ENCODE measurements at places on chromosomes 5 and 9.

- DNase-seq: no peak
Observed at GRCh38 chr5:153831973-153832372, 206.7 kb downstream of the FAM114A2 start.

DNA sequence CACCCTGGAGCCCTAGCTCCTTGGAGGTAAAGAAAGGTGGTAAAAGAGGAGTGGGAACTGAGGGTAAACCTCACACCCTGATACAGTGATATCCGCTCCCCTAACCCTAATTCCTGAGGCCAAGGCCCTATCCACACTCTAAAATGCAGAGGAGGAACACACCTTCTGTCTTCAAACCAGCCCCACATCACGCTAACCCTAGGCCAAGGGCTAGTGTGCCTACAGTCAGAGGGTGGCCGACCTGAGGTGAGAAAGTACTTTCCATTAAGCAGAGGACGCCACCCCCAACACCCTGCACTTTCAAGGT lies 590 bp downstream of the HDAC3 start:
- no peak for DNase-seq

DNA sequence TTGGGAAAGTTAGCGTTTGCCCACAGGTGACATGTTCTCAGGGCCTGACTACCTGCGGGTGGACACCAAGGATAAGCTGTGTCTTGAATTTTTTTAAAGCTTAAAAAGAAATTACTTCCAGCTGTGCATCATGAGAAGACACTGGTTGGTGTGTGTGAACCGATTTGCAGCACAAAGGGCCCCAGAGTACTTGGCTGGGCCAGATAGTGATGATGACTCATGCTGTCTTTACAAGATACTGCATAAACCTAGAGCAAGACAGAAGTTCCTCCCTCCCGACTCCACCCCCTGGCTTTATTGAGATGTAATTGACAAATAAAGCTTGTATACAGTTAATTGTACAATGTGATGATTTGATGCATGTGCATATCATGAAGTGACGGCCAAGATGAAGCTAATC lies 212.8 kb downstream of the NXNL2 start:
- DNase-seq: no peak

- no peak for DNase-seq
Observed at GRCh38 chr5:61467766-61468482, 135.9 kb downstream of the ZSWIM6 start.

GRCh38 chr5:167514461-167514860 lies 777.0 kb upstream of the WWC1 start:
- DNase-seq: no peak

DNA sequence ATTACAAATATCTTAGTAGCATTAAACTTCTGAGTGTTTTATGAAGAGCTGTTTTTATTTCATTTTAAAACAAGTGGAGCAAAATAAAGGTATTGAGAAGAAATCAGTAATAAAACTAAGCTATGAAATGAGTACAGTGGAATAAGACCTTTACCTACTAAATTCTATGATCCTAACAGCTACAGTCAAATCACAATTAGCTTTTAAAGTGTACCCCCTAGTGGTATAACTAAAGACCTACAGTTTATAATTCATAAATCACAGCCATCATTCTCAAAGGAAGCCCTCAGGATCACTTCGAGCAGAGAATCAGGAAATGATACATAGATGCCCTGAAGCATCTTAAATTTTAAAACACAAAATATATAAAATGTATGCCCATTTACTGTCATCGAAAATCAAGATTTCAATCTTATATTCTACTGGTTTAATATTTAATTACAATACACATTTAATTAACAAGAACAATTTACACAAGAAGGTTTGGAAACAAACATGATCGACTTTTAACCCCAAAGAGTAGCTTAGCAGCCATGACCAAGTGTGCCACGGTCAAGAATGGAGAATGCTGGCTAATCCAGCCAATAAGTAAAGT lies 12.3 kb downstream of the CCNH start:
- no peak for DNase-seq

GRCh38 chr5:114434396-114435219 lies 72.7 kb downstream of the KCNN2 start:
- no peak for DNase-seq

DNA sequence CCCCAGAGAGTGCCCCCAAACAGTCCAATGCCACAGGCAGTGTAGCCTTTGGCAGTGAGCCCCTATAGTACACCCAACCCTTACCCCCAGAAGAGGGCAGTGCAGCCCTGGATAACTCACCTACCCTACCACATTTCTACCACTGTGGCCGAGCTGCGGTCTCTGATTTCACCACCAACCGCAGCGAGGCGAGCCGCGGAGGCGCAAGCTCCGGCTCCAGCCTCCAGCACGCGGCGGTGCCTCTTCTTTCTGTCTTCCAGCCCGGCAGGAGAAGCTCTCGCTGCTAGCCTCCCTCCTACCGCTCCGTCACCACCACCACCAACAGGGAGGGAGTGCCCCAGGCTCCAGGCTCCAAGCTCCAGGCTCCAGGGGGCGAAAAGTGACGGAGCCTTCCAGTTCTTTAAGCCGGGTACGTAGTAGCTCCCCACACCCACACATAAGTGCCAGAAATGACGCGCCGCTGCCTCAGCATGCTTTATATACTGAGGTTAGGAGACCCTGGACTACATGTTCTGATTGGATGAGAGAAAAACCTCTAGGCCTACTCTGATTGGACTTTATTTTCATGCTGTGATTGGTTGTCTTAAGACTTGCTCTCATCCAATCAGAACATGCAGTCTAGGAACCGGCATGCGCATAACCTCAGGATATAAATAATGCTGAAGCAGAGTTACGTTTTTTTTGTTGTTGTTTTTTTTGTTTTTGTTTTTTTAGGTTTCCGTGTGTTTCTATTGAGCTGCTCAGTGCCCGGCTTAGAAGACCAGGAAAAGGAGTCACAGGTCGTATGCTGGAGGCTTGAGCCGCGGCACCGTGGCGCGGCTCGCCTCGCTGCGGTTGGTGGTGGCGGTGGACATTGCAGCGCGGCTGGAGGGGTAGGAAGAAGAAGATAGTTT lies at the start of gene PCAT7:
Gene PCAT7, plus strand, starts transcription at position 645 of the 893 bp plus-strand sequence.
- no peak for DNase-seq

GRCh38 chr5:168916852-168917251 lies 337.7 kb upstream of the PANK3 start:
- DNase-seq: no peak

DNA sequence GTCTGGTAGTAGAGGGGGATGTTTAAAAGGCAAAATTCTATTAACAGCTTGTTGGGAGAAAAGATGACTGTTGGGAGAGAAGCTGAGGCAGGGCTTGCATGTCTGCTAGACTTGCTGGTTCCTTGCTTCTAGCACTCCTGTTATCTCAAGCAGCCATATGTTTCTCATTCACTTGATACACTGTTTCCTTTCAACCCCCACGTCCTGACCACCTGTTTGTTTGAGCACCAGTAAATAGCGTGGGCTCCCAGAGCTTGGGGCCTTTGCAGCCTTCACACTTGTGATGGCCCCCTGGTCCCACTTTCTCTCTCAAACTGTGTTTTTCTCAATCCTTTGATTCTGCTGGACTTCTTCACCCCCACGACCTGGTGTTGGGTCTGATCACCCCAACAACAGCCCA lies 111.7 kb upstream of the TMEM161B start:
- no peak for DNase-seq

- no peak for DNase-seq
Observed at GRCh38 chr9:19490269-19490668, 81.5 kb downstream of the ACER2 start.

DNA sequence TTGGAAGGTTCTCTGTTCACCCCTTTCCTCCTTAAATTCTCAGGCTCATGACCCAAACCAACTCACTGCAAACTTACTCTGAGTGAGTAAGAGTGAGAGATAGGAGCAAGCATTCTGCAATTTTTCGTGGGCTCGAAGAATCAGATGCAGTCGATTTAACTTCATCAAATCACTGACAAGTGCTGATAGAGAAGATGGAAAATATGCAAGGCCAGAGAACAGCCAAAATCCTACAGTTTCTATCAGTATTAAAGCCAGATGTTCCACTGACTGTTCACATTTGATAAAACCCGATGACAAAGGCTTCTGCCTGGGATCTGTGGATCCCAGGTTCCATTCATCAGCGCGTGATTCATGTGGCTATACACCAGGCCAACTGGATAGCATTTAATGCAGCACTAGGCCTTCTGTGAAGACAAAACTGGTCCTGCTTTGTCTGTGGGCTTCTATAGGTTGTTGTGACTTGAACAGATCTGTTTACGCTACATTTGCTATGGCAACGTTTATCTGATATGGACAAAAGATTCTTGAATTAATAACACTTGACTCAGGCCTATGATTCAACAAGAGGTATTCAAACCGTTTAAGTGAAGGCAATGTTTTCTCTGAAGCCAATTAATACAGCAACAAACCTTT lies 251.2 kb downstream of the NFIB start:
- DNase-seq: no peak

GRCh38 chr5:174606646-174607045 lies 117.7 kb upstream of the MSX2 start:
- no peak for DNase-seq

- DNase-seq: no peak
Observed at GRCh38 chr5:16413166-16413860, 52.3 kb downstream of the ZNF622 start.

- DNase-seq: no peak
Observed at GRCh38 chr5:61342071-61342501, 10.0 kb downstream of the ZSWIM6 start.

GRCh38 chr9:113183956-113184488 lies 33.2 kb downstream of the SLC31A2 start:
- DNase-seq: no peak

DNA sequence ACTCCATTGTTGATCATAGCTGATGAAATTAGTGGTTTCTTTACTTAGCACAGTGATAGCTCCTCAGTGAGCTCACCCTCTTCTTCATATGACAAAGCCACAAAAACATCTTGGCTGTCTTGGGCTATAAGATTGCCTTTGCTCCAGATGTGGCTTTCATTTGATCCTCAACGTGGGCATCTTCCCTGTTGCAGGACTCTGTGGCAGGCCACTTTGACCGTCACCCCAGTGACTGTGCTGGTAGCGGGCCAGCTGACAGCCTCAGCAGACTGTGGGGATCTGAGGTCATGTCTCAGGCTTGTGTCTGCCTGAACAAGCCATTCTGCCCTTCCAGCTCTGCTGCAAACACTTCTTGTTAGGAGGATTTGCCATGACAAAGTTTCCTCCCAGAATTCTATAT lies 422.2 kb downstream of the NR2F1-AS1 start:
- no peak for DNase-seq

- no peak for DNase-seq
Observed at GRCh38 chr9:126674365-126675146, 60.8 kb downstream of the LMX1B start.

DNA sequence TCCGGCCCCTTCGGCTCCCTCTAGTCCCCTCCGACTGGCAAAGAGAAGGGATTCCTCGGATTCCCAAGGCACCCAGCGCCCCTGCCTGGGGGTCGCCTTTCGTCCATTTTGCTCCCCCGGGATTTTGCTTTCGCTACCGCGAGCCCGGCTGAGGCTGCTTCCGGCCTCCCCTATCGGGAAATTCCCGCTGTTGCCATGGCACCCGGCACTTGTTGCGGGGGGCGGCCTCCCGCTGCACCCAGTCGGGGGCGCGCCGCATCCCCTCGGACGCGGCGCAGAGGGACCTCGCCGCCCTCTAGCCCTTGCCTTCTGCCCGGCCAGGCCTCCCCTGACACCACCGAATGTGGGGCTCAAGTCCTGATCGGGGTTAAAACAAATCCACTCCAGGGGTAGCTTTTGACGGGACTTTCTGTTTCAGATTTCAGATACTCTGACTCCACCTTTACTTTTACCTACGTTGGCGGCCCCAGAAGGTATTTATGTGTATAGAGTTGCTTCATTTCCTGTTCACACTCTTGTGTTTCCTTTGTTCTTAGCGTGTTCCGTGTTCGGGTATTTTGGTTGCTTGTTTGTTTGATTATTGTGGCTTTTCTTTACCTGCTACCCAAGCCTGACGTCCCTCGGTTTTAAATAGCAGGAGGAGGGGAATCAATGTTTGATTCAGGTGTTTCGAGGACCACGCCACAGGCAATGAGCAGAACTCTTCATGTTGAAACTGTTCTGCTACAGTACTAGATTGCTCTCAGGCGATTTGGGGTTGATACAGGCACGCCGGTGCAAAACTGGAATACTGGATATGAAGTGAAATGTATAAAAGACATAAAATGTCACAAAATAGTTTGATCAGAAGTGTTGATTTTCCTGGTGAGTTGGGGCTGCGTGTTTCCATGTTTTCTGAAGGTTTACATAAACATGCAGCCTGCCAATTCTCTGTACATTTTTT lies 1.5 kb downstream of the PARP8 start:
- DNase-seq: peak; percentile 56

DNA sequence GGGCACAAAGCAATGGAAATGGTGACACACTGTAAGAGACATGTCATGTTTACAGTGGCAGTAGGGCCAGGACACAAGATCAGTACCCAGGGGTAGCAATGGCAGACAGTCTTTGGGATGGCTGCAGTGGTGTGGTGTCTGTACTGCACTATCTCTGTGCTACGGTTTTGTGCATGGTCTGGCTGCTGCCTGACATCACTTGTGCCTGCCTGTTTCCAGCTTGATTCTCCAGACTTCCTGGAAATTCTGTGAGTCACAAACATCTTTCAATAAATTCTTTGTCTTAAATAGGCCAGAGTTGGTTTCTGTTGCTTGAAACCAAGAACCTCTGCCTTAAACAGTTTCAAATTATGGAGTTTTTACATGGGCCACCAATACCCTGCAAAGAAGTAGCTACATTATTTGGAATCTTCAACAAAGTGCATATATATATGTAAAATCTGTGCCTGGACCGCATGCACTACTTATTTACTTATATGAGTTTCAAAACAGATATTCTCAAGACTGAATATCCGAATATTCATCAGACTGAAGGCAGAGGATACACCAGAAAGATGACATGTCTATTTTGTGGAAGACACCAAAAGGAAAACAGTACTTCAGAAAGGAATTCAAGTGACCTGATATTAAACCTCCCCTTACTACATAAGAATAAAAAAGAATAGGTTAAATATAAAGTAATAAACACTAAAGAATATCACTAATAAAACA lies 188.1 kb downstream of the RFX3 start:
- no peak for DNase-seq

- DNase-seq: no peak
Observed at GRCh38 chr5:85488295-85488694, 1103.6 kb upstream of the EDIL3 start.

- DNase-seq: no peak
Observed at GRCh38 chr9:109242741-109243140, 75.7 kb upstream of the FRRS1L start.

GRCh38 chr9:25121811-25122210 lies 556.4 kb downstream of the TUSC1 start:
- no peak for DNase-seq

- no peak for DNase-seq
Observed at GRCh38 chr5:59532979-59533729, 360.4 kb downstream of the PDE4D start.

DNA sequence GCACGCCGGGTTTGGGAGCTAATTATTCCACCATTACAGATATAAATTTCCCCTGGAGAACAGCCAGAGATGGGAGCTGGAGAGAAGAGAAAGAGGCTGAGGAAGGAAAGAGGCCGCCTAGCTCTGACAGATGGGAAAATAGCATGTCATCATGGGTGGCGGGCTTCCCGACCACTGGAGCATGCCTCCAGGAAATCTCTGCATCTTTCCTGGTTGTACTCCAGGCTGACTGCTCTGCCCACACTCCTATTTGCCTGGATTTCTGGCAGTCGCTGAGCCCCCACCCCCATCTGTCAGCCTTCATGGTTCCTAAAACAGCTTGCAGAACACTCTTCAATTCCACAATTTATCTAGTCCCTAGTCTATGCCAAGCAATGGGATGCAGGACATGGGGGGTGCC lies 14.3 kb upstream of the GABRP start:
- DNase-seq: no peak

Measured in activated CD4-positive, CD25-positive, alpha-beta regulatory T cell (primary cell).